AG08395 (cell line): ENCODE measurements at places on chromosomes 13 and 19.

- no peak for DNase-seq
Observed at GRCh38 chr13:27065582-27065981, 106.0 kb downstream of the USP12 start.

GRCh38 chr19:46862503-46862834 lies 1.7 kb downstream of the ARHGAP35 start:
- no peak for DNase-seq

DNA sequence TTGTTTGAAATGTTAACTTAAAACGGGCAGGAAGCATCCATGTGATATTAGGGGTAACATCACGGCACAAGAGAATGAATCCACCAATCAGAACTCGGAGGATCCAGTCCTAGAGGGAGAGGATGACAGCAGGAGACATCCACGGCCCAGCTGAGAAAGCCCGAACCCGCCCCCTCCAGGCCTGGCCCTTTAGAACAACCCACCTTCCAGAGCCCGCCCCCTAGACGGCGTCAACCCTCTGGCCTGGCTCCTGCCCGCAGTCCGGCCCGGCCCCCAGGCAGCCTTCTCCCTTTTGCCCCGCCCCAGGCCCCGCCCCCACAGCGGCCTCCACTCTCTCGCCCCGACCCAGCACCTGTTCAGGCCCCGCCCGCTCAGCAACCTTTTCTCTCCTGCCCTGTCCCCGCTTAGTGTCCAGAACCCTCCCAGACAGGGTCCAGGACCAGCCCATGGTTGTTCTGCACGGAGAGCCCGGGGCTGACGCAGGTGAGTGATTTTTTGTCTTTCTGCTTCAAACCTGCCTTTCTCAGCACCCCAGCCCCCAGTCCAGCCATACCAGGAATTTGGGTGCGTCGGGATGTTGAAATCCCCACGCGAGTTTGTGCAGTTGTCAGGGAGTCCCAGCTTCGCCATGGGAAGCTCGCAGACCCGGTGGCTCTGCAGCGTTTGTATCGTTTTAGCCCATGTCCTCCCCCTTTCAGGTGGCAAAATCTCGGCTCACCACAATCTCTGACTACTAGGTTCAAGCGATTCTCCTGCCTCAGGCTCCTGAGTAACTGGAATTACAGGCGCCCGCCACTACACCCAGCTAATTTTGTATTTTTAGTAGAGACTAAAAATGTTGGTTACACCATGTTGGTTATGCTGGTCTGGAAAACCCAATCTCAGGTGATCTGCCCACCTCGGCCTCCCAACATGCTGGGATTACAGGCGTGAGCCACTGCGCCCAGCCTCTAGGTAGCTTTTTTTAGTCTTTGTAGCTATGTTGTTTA lies 16.1 kb downstream of the ZNF816 start:
- no peak for DNase-seq

DNA sequence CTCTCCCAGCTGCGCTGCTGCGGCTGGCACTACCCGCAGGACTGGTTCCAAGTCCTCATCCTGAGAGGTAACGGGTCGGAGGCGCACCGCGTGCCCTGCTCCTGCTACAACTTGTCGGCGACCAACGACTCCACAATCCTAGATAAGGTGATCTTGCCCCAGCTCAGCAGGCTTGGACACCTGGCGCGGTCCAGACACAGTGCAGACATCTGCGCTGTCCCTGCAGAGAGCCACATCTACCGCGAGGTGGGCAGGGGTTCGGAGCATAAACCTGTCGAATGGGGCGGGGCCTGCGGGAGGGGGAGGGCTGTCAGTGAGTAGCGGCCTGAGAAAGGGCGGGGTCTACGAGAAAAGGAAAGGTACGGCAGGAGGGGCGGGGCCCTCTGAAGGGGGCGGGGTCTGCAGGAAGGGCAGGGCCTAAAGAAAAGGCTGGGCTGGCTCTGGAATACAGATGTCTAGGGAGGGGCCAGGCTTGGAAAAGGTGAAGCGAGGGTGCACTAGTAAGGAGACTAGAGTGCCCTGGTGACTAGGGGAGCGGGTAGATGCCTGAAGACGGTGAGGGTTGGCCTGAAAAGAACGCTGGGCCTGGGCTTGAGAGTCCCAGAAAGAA lies 3.6 kb downstream of the CD37 start:
- DNase-seq = peak; percentile 40

- no peak for DNase-seq
Observed at GRCh38 chr19:49468199-49468598, 5.8 kb upstream of the FLT3LG start.

DNA sequence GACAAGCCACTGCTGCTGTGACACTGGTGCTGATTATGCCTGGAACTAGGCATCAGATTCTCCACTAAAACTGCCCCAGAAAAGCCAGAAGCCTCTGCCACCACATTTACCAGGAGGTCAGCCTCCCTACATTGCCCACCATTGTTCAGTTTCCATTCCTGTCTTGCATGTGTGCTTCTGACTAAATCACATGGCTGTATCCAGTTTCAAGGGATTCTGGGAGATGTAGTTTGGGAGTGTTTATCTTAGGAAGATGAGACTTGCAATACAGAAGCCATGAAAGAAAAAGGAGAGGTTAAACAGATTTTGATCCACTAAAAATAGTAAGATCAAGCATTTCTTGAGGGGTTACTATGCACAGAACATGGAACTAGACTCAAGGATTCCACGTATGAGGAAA lies 40.7 kb upstream of the SERPINE3 start:
- no peak for DNase-seq

DNA sequence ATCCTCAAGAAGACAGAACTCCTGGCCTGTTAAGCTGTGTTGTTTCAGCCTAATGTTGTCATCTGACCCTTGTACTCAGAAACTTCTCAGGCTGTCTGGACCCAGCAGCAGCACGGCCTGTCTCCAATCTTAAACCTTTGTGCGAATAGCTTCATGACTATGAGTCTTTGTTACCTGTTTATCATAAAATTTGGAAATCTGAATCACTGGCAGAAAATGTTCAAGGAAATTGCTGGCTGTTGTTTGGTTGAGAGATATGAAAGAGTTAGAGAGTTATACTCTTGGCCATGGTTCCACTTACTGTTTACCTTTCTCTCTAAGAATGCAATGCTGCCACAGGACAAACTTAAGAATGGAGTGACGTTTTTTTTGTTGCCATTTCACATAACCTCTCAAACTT lies 59.6 kb downstream of the EFNB2 start:
- DNase-seq = no peak

- peak; percentile 15 for DNase-seq
Observed at GRCh38 chr13:113110048-113110851, 4.7 kb downstream of the F7 start.

DNA sequence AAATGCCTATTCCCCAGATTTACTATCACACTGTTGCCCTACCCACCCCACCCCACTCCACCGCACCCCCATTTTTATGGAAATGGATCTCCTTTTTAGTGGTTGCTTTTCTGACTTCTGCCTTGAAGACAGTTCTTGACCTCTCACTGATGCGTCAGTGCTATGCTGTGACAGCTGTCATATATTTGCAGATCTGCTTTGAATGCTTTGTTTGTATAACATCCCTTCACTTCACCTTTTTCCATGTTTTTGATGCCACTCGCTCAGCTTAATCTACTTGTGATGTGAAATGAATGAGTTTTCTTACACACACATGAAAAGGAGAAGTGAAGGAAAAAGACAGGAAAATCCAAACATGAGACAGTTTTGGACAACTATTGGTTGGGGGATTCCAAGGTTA lies 731.0 kb downstream of the SLITRK6 start:
- no peak for DNase-seq

DNA sequence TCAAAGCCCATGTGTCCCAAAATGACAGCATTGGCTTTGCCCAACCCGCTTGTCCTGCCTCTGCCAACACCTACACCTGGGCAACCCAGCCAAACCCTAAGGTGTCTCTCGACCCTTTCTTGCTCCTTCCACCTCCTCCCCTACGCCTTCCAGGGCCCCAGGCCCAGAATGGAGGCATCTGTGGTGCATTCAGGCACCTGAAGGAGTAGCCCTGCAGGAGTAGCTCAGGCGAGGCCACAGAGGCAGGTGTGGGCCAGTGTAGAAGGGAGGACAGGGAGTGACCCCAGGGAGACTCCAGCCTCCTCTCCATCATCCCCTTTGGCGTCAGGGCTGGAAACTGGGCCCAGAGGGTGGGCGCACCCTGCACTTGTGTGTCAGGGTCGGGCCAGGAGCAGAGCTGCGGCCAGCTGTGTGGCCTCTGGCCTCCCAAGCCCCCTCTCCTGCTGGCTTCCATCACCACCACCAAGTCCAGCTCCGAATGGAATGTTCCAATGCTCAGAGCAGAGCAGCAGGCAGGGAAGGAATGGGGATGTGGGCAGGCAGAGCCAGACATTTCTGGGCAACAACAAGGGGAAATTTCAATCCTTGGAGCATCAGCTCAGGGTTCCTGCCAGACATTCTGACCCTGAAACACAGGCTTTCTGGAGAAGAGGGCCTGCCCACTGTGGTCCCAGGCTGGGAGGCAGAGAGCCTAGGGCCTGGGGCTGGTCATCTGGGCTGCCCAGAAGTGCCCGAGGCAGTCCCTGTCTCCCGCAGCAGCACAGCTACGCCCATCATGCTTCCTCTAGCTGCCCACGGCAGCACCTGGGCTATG lies 16.4 kb downstream of the PLEKHF1 start:
- peak; percentile 60 for DNase-seq

GRCh38 chr19:7701654-7702457 lies at the start of gene FCER2:
FCER2 (minus strand) TSS chr19:7702131; CDS start chr19:7699760, 2,371 bp downstream.
- no peak for DNase-seq

DNA sequence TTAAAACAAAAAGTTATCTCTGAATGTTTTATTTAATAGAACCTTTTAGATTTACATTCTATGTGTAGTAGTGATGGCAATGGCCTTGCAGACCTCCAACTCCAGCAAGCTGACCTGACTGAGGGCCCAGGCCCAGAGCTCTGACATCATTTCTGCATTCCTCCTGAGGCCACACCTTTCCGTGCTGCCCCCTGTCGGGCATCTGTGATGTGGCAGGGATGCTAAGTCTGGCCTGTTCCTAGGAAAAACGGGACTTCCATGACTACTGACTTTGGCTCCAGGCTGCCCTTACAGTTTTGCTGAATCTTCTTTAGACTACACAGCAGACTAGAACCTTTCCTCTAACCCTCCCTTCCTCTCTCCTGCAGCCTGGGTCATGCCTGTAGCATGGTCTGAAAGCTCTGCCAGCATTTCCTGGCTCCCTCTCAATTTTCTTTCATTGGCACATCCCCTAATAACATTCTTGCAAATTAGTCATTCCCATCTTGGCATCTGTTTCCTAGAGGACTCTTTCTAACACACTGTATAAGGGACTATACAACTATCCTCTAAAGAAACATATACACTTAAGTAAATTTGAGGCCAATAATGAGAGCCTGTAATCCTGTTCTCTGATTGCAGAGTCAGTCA lies 249.1 kb downstream of the GPC5 start:
- DNase-seq = no peak

DNA sequence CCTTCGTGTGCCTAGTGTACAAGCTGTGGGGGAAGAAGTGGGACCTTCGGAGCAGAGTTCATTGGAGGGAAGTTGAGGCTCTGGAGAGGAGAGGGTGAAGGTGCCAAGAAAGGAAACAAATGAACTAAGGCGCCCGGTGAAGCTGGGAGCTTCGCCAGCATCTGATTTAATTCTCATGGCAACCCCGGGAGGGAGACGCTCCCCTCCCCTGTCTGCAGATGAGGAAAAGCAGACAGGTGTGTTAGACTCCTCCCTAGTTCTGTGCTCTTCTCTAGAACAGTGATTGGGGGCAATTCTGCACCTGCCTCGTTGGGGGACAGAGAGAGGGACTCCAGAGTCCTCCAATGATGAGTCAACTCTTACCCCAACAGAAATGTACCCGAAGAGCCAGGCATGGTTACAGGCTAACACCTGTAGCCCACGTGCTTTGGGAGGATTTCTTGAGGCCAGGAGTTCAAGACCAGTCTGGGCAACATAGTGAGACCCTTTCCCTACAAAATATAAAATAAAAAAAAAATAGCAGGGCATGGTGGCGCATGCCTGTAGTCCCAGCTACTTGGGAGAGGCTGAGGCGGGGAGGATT lies 4.2 kb downstream of the SSC5D start:
- DNase-seq = no peak

- no peak for DNase-seq
Observed at GRCh38 chr19:371501-372168, 27.0 kb upstream of the MIER2 start.

DNA sequence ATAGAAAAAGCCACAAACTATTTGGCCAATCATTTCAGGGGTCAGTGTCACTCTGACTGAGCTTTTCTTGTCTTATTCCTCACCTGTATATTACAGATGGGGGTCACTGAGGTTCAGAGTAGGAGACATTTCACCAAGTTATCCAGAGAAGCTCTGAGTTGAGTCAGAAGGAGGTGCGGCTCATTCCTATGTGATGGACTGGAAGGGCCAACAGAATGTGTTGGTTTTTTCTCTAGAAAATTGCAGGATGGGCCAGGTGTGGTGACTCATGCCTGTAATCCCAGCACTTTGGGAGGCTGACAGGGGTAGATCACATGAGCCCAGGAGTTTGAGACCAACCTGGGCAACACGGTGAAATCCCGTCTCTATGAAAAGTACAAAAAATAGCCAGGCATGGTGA lies 24.5 kb upstream of the ZNF83 start:
- no peak for DNase-seq

GRCh38 chr19:8302357-8302691 lies 5.8 kb downstream of the CD320 start:
- DNase-seq = no peak

- DNase-seq = no peak
Observed at GRCh38 chr19:32406161-32407003, 812 bp downstream of the DPY19L3 start.

GRCh38 chr19:29002336-29002735 lies 210.6 kb downstream of the UQCRFS1 start:
- no peak for DNase-seq

GRCh38 chr19:56291867-56292266 lies 19.3 kb downstream of the EDDM13 start:
- no peak for DNase-seq

DNA sequence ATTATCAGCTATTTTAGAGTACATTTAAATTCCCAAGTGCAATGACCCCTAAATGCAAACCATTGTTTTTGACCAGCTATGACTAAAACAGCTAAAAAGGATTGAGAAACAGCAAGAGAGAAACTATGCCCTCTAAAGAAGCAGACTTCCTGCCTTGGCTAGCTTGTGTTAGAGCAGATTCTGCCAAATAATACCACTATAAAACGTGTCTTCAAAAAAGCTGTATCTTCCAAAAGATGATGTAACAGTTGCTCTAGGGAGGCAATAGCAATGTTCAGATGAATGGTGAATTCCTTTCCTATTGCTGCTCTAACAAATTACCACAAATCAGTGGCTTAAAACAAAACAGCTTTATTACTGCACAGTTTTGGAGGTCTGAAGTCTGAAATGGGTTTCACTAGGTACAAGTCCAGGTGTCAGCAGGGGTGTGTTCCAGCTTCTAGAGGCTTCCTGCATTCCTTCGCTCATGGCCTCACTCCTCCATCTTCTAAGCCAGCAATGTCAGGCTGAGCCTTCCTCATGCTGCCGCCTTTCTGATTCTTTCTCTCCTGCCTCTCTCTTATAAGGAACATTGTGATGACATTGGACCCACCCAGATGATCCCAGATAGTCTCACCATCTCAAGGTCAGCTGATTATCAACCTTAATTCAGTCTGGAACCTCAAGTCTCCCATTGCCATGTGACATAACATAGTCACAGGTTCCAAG lies 84.5 kb downstream of the LRRC63 start:
- peak; percentile 84 for DNase-seq
